Stimulated activated CD4-positive, alpha-beta T cell treated with anti-CD3 and anti-CD28 coated beads, Interleukin-15, amount 100 ng/mL, for 24 hours (primary cell): ENCODE measurements at places on chromosomes 3 and 15.

DNA sequence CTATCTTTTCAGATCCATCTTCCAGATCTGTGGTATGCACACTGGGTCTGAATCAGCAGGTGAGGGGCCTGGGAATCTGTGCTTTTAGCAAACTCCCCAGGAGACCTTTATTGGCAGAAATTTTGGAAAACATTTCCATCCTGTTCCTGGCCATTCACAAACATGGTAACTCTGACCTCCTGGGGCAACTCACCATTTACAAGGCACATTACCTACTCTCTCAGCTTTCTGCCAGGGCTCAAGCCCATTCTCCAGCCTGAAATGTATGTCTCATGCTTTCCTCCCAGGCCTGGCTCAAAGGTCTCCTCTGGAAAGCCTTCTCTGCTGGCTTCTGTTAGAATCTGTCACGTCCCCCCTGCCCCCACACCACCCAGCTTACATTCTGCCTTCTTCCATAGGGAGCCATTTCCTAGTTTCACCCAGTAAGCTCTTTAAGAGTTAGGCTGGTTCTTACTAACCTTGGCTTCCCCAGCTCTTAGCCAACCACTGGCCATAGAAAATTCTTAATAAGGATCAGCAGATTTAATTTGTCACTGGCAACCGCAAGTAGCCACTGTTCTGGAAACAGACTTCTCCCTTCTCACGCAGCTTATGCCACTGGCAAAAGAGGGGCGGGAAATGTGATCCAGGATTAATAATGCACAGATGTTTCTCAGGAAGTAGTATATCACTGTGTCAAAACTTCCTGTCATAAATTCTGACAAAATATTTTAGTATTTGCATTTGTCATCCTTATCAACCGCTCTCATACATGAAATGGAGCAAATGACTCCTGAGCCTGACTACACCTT lies 55.0 kb downstream of the RORA start:
- no peak for DNase-seq

DNA sequence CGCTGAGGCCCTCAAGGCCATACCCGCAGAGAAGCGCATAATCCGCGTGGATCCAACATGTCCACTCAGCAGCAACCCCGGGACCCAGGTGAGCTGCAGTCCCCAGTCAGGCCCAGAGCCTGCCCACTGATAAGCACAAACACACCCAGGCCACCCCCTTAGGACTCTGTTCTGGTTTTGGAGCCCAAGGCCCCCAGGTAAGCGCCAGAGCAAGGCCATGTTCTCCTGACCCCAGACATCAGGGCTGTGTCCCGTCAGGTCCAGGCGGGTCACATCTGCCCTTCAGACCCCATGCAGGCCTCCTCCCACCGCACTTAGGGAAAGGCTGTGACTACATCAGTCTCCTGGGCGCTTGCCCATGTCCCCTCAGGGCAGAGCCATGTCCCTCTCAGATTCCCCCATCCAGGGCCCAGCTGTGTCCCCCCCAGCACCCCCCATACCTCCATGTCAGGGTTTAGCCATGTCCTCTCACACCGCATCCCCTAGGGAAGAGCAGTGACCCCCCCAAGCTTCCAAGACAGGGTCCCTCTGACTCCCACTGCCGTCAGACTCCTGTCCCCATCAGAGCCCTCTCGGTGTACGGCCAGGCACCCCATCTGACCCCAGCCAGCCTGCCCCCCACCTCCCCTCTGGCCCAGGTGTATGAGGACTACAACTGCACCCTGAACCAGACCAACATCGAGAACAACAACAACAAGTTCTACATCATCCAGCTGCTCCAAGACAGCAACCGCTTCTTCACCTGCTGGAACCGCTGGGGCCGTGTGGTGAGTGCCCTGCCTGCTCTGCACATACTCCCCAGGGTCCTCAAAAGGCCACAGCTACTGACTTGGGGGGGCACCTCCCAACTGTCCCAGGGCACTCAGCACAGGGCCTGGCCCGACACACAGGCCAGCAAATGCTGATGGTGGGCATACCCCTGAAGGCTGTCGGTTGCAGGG lies 1.6 kb downstream of the PARP3 start:
- DNase-seq = no peak

- DNase-seq = no peak
These were observed 357.7 kb downstream of the MFSD1 start for GRCh38 chr3:159159546-159159945.

GRCh38 chr3:159844801-159845261 lies 143.8 kb upstream of the IL12A start:
- DNase-seq = no peak

GRCh38 chr15:31219221-31219620 lies 107.4 kb upstream of the KLF13 start:
- no peak for DNase-seq

DNA sequence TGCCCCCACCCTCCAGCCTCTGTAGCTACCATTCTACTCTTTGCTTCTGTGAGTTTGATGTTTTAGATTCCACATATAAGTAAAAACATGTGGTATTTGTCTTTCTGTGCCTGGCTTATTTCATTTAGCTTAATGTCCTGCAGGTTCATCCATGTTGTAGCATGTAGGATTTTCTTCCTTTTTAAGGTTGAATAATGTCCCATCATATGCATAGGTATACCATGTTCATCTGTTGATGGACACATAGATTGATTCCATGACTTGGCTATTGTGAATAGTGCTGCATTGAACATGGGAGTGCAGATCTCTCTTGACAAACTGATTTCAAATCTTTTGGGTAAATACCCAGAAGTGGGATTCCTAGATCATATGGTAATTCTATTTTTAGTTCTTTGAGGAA lies 11.8 kb downstream of the THSD4 start:
- no peak for DNase-seq

DNA sequence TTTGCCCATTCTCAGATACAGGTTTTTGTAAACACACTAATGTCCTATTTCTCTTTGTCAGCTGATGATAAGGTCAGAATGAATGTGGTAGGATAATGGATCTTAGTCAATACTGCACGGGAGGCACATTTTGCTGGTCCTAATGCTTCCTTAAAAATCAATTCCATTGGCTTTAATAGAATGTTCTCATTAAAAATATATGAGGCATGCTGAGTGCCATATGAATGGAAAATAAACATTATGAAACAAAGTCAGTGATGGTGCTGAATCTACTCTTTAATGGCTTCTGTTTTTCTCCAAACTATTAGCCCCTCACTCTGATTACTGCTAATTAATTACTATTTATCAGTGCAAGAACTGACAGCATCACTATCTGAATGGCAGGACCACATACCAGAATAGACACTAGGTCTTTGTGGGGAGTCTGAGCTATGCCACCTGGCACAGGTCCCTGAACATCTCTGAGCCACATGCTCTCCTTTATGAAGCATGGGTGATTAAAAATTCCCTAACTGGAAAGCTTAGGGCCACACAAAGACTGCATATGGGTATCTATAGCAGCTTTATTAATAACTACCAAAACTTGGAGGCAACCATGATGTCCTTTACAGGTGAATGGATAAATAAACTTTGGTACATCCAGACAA lies 278.9 kb downstream of the MEX3B start:
- no peak for DNase-seq

- no peak for DNase-seq
These were observed 9.4 kb downstream of the ZSCAN29 start for GRCh38 chr15:43361313-43361903.

DNA sequence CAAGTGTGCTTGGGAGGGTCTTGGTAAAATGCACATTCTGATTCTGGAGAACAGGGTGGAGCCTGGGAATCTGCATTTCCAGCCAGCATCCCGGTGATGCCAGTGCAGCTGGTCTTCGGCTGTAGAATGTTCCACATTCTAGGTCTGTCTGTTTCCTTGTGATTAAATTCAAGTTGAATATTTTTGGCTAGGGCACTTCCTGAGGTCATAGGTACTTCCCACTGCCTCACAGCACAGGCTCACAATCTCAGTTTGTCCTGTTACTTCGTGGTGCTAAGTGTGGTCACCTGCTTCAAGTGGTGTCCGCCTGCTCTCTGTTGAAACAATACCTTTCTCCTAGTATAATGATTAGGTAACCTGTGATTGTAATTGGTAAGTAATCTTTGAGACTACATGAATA lies 40.1 kb downstream of the FLNB start:
- DNase-seq = no peak

GRCh38 chr15:93073465-93073952 lies 15.5 kb downstream of the RGMA start:
- no peak for DNase-seq

GRCh38 chr3:48962939-48963338 lies 27.1 kb upstream of the P4HTM start:
- DNase-seq = no peak

- DNase-seq = no peak
These were observed 76.2 kb upstream of the CMTM7 start for GRCh38 chr3:32315441-32315840.

- DNase-seq = no peak
These were observed 41.3 kb upstream of the RARB start for GRCh38 chr3:25386686-25387255.

GRCh38 chr3:128311441-128311844 lies 155.2 kb downstream of the DNAJB8 start:
- DNase-seq = no peak

DNA sequence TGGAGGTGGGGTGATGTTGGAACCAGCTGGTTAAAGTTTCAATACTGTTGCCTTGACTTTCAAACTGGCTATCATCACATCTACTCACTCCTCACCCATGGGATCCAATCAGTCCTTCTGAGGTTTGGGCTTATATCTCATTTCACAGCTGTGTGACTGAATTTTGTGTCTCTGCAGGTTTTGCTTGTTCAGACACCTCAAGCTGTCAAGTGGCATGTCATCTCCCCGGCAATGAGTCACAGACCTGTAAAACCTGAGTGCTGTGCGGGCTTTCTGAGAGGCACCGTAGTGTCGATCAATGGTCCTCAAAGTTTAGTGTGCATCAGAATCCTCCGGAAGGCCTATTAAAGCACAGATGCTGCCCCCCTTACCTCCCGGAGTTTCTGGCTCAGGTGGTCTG lies 86.4 kb upstream of the RORA start:
- no peak for DNase-seq
